ENCODE measurements at places on chromosomes 5 and 9.
A peak's percentile ranks its signal among the peaks of the same experiment; 100 is the strongest.

- DNase-seq: no peak
Observed at GRCh38 chr5:115022303-115022702, 147.4 kb downstream of the TRIM36 start.

DNA sequence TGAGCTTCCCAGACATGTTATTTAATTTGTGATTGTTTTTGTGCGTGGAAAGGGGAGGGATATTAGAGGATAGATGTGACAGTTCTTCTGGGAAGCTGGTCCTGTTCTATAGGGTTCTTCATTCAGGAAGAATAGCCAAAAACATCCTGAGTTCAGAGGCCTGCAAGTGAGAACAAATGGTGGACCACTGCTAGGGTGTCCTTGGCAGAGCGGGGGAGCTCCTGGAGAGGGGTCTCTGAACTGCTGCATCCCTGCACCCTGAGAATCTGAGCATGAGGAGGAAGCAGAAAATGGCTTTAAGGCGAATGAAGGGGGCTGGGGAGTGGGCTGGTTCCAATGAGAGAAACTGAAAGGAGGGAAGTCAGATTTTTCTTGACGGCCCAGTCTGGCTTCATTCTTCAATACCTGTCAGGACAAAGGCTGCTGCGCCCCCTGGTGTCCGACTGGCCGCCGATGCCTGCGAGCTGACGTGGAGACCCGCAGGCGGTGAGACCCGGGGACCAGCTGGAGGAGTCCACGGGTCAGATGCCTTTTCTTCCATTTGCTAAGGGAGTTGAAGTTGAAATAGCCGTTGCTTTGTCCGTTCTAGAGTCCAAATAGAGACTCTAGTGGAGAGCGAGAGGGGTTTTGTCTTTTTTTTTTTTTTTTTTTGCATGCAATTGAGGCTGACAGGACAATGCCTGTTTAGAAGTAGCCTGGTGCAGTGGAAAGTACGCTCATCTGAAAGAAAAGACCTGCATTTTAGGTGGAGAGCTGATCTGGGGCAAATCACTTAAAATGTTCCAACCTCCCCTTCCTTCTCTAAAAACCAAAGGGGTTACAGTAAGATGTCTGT is 39.5 kb upstream of the NFIB start:
- peak; percentile 99 for DNase-seq

GRCh38 chr5:81852291-81853029 is 101.6 kb upstream of the SSBP2 start:
- DNase-seq: no peak

- DNase-seq: no peak
Observed at GRCh38 chr5:32677023-32677422, 34.1 kb upstream of the NPR3 start.

DNA sequence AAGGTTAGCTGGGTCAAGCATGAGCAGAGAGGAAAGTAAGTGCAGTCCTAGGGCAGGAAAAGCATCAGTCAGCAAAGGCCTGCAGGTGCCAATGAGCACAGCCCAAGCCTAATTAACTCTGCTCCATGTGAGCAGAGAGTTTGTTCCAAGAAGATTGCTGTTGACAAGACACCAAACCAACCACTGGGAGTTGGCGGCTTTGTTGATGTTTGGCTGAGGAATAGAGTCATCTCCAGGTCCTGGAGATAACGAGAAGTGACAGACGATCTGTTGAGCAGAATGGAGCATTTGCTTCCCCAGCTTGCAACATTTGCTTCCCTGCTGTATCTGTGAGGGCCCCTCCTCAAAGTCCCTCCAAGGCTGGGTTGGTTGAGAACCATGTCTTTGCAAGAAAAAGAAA is 68.2 kb downstream of the FAM114A2 start:
- no peak for DNase-seq

DNA sequence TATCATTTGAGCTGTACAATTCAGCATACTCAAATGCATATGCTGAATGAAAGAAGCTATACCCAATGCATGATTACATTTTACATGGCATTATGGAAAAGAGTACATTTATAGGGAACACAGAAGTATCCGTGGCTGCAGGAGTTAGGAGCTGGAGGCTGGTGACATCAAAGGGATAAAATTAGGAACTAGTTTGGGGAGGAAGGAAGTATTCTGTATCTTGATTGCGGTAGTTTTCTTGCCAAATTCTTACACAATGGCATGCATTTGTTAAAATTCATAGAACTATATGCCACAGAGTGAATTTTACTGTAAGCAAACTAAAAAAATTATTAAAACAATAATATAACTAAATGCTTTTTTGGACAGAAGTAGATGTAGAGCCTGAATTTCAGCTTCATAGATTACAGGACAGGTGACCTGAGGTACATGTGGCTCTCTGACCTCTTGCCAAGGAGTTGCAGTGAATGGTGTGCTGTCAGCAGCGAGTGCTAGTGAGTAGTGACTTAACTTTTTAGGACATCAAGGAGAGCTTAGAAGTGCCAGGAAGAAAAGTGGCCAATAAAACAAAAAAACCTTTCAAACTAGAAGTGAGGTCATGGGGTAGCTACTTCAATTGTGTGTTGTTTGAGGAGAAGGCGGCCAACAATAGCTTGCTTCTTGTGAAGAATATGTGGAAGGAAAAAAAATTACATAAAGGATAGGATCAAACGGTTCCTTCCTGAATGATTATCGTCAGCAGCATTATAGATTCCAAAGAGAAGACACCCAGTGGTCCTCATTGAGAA is 514.9 kb upstream of the CLINT1 start:
- no peak for DNase-seq

- DNase-seq: no peak
Observed at GRCh38 chr5:128597156-128597555, 59.1 kb upstream of the FBN2 start.

- no peak for DNase-seq
Observed at GRCh38 chr5:172113036-172113435, 75.0 kb downstream of the STK10 start.

DNA sequence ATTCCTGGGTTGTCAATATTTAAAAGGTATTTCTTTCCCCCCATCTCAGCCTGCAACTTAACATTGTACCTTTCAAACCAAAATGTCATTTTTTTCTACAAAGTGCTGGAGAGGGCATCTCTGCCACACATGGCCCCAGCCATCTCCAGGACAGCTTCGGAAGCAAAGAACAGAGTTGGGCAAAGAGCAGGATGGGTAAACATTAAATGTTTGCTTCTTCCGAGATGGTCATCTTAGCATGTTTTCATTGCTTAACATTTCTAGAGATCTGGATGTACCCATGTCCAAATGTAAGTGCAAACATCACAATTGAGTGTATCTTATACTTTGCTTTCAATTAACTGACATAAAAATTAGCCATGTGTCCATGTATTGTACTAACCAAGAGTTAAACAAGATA is 14.3 kb upstream of the F2RL2 start:
- no peak for DNase-seq

DNA sequence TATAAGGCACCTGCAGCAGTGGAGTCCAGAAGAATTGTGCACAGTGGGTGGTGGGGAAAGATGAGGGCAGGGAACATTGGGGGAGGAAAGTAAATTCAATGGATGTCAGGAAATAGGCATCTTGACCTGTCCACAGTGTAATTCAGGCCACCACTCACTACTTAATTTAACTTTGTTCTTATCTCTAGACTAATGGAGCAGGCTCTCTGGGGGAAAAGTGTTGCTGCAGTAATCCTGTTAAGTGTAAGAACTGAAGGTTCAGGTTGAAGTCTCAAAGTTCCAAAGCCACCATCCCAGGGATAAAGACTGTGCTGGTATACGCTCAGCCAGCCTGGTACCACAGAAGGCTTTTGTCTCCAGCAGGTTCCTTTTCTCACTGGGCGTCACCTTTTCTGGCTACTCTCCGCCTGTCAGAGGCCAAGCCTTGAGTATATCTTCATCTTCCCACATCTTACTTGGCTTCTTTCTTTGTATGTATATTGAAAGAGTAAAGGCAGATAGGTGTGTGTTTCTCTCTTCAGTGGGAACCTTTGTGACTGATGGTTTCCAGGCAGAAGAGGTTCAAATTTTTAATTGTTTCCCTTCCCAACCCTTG is 150.9 kb upstream of the DMRT1 start:
- no peak for DNase-seq

GRCh38 chr5:149053072-149053695 is 9.7 kb downstream of the SH3TC2 start:
- DNase-seq: no peak

DNA sequence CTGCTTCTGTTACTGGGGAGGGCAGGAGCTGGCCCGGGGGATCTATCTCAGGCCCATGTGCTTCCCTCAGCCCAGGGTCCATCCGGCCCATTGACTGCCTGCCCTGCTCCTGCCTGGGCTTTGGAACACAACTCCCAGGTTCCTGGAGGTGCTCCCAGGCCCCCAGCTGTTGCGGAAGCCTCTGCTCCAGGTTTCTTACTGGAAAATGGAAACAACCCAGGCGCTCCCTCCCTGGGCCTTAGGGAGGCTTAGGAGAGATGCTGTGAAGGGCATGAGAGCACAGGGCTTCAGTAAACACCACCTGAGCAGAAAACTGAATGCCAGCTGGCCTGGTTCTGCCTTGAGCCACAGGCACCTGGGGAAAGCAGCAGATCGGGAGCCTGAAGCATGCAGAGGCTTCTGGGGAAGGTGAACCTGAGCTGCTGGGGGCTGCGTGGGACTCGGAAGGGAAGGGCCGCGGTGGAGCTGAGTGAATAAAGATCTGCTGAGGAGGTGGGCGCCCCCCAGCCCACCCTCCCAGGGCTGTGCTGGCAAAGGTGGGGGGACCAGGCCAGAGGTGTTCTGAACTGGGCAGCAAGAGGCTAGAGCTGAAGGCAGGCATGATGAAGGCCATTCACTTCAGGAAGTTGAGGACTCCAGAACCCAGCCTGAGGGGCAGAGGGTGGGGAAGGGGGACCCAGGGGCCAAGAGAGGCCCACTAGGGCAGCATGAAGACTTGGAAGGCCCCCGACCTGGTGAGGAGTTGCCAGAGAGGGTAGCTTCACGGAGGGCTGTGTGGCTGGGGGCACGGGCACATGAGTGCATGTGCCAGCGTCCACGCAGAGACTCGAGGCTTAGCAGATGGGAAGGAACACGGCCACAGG is 64.8 kb downstream of the SHB start:
- no peak for DNase-seq
